ENCODE measurements at places on chromosomes 11 and 22.
A peak's percentile ranks its signal among the peaks of the same experiment; 100 is the strongest.

DNA sequence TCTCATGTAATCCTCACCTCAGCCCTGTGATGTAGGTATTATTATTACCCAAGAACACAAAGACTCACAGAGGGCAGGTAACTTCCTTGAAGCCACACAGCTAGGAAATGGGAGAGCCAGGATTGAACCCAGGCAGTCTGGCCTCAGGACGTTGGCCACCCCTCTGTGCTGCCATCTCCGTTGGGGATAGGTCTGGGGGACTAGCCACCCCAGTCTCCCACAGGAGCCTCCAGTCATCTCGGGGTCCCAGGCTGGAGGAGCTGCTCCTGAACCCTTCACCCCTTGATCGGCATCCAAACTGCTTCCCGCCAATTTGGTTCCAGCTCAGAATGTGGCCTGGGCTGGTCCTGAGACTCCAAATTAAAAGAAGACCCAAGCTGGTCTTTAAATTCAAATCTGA is 10.4 kb upstream of the TCF20 start:
- no peak for DNase-seq

GRCh38 chr11:118621071-118621783 is 13.8 kb downstream of the PHLDB1 start:
- DNase-seq: peak; percentile 97

DNA sequence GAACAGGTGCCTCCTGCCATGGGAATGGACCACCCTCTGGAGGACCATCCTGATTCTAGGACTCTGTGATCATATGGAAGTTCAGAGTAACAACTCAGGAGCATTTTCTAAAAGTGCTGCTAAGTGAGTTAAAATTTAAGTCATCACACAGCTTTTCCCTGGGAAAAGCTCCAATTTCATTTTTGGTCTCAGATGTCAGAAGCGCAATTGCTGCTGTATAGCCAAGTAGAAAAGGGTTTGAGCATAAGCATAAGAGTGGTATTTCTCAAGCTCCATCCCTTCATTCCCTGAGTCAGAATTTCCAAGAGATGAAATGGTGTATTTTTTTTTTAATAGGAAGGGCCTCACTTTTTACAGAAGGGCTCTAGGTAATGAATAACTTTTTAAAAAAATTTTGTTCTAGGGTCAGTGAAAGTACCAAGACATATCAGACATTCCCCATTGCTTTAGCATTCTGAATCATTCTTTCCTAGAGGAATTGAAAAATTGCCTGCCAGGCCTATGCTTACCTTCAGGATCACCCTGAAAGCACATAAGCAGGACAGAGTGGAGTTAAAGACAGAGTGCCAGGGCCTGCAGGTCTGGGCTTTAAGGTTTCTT is 564.5 kb upstream of the ISX start:
- DNase-seq: no peak

DNA sequence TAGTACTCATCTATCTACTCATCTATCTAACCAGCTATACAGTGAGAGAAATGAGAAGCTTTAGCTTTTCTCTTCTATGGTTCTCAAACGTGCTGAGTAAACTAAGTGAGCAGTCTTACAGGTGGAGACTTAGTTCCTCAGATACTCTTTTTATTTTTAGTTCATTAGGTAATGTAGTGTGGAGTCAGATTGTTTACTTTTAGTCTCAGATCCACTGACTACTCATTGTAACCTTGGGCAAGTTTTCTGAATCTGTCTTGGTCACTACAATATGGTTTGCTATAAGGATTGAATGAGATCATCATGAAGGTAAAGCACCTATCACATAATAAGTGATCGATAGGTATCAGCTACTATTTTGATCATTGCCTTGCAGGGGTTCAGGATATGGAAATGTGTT is 160.1 kb downstream of the RAB38 start:
- DNase-seq: no peak

DNA sequence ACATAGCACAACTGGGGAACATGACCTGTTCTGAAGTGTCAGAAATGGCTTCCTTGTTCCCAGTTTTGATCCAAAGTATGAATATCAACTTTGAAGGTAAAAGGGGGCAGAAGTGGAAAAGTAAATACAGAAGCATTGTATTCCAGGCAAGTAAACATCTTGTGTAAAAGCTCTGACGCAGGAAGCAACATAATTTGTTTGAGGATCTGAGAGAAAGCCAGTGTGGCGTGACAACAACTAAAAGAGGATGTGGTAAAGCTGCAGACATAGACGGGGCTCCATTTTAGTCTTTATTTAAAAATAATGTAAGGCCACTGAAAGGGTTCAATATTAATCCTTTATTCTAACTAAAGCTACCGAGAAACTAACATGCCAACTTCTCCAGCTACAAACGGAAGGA is 310.2 kb downstream of the DLG2 start:
- no peak for DNase-seq

DNA sequence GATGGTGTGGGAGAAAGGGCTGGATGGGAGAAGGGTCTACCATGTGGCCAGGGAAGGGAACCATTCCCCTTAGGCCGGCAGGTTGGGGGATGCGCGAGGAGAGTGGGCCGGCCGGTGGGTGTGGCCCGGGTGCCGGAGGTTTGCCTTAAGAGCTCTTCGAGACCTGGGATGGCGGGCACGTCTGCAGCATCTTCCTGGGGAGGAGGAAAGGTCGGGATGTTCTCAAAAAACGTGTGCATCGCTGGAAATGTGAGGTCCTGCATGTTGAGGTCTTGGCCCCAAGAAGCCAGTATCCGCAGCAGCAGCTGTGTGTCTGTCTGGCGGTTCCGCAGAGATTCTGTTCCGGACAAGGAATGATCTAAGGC is 1.4 kb downstream of the NAV2 start:
- no peak for DNase-seq

DNA sequence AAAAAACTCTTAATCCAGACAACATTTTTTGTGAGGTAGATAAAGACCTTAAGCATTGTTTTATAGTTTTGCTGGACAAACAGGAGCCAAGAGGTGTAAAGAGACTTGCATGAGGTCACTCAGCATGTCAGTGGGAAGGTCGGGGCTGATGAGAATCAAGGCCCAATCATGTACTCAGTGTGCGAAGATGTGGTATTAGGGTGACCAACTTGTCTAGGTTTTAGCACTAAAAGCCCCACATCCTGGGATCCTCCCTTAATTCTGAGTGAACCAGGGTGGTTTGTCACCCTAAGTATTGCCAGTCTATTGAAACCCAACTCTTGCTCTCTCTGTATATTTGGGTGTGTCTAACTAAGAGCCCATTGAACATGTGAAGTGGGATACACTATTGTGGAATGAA is 19.5 kb upstream of the SORL1-AS1 start:
- no peak for DNase-seq

- DNase-seq: peak; percentile 49
Observed at GRCh38 chr11:2750101-2750681, 50.4 kb upstream of the KCNQ1OT1 start.

DNA sequence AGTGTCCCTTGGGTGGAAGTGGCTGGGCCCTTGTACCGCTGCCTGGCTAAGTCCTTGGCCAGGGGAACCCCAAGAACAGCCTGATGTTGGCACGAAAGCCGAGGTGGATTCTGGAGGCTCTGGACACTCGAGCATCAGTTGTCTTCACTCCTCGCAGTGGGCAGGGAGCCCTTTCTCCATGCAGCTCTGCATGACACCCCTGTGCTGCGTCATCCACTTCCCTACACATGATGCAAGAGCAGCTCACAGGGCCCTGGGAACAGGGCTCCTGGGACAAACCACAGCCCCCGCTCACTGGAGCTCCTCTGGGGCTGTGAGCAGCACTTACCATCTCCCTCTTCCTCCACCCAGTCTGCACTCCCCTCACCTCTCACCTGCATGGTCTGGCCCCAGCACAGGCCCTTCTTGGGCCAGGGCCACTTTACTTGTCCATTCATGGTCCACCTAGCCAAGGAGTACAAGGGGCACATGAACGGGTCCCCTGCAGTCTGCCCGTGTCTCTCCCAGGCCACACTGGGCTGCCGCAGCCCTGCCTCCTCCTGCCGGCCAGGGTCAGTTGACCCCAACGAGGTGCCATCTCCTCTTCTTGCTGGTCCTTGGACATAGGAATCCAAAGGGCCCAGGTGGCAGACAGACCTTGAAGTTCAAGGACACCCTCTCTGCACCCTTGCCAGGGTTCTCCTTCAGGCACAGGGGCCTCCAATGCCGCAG is 66.5 kb downstream of the IGF2 start:
- DNase-seq: peak; percentile 50

GRCh38 chr11:113591117-113591516 is 115.0 kb downstream of the TMPRSS5 start:
- peak; percentile 95 for DNase-seq

DNA sequence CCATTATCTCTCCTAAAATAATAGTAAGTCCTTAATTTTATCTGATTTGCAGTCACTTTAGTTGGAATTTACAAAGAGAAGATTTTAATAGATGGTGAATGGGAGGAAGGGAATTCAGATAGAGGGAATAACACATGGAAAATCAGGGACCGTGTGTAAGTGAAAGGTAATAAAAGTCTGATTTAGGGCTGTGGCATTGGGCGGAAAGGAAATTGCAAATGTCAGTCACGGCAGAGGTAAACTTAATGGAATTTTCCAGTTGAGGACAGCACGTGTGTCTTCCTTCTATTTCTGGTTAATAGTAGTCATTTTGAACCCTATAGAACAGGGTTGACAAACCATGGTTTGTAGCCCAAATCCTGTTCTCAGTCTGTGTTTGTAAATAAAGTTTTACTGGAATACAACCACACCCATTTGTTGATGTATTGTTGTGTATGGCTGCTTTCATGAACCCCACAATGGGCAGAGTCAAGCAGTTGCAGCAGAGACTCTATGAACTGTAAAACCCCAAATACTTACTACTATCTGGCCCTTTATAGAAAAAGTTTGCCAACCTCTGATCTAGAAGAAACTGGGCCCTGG is 34.1 kb downstream of the PACS1 start:
- no peak for DNase-seq

- peak; percentile 92 for DNase-seq
Observed at GRCh38 chr11:79296141-79296540, 144.7 kb downstream of the TENM4 start.

DNA sequence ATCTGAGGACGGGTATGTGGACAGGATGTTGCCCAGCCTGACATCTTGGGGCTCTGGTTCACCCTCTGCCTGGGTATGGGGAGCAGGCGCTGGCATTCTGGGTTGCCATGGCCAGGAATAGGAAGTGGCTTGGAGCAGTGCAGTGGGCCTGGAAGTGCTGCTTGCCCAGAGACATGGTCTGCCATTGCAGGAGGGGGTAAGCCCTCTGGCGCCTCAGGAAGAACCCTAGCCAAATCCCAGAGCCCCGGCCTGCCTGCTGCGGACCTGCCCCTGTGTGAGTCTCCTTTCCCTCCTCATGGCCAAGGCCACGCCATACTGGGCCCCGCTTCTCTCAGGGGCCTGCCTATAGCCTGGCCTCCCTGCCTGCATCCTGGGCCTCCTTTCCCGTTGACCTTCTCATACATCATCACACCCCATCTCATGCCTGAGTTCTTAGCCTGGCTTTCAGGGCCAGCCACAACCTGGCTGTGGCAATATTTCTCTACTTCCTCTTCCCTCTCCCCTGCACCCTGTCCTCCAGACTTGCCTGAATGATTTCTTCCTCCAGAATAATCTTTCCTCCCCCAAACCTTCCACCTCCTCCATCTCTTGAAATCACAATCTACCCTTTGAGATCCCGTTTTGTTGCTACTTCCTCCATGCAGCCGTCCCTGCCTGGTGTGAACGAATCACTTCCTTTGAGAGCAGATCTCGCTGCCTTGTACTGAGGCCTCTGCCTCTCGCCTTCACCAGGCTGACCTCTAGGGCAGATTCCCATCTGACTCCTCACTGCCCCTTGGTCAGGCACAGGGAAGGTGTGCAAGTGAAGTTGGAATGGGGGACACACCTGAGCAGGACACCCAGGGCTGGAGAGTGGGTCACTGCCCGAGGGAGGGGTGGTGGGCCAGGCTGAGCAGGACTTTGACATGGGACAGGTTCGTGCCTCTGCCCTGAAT is 5.2 kb downstream of the CAPN5 start:
- peak; percentile 80 for DNase-seq

GRCh38 chr22:45237065-45237990 is 3.4 kb downstream of the KIAA0930 start:
- no peak for DNase-seq

GRCh38 chr11:9651481-9651880 is 12.4 kb upstream of the SWAP70 start:
- DNase-seq: no peak

- DNase-seq: peak; percentile 43
Observed at GRCh38 chr11:76658231-76658630, 12.3 kb downstream of the LRRC32 start.

DNA sequence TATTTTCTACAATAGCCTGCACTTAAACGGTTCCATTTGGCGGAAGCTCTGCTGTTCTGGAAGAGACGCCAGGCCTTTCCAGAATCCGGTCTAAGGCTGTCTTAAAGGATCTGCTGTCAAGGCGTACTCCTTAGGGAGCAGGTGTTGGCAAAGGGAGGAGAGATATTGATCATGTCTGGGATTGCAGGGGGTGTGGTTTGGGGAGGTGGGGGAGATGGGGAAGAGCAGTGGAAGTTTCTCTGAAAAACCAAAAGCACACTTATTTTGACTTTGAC is 22.5 kb upstream of the WNT11 start:
- no peak for DNase-seq

GRCh38 chr11:10317776-10318526 is 13.1 kb downstream of the ADM start:
- DNase-seq: no peak

DNA sequence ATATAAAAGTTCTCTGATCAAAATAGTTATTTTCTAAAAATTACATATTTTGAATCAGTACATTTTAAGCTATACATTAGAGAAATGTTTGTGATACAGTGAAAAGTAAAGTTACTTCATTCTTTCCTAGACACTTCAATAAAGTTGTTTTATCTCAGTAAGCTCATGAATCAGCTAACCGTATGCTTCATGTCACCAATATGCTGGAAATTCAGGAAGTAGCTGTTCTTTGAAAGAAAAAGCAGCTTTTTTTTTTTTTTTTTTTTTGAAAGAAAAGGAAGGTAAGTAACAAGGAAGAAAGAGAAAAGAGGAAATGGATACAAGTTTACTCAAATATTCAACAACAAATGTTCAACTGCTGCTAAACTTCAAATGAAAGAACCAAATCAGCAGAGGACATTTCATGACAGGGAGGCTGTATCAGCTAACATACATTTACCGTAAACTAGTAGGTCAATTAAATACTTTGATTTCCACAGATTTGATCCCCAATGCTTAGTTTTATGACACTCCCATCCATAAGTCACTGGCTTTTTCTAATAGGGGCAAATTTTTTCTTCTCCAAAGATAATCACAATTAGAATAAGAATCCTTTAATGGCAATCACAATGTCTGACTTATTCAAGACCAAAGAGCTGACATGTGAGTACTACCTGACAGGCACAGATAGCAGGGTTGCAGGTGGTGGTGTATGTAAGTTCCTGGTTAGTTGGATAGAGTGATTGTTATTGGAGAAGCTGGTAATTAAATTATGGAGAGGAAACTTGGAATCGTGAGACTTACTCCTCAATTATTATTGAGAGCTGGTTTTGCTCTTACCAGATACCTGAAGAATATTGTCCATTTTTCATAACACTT is 754 bp downstream of the OR52A1 start:
- DNase-seq: no peak

- no peak for DNase-seq
Observed at GRCh38 chr11:87190071-87190470, 152.3 kb downstream of the TMEM135 start.

Data from islet precursor cell (in vitro differentiated cells).